ENCODE measurements at places on chromosomes 1 and 21. TPM values are rescaled to one million over a fixed set of nuclear protein-coding genes. Genes with fewer than 3 reads are reported as not detected.

The SAMD13 gene
- polyA plus RNA-seq: 0.39 TPM

The AKR7A2 gene
- polyA plus RNA-seq: 14.6 TPM

GRCh38 chr1:206992790-206993189 lies 22.5 kb upstream of the FCAMR start:
- DNase-seq: no peak

DNA sequence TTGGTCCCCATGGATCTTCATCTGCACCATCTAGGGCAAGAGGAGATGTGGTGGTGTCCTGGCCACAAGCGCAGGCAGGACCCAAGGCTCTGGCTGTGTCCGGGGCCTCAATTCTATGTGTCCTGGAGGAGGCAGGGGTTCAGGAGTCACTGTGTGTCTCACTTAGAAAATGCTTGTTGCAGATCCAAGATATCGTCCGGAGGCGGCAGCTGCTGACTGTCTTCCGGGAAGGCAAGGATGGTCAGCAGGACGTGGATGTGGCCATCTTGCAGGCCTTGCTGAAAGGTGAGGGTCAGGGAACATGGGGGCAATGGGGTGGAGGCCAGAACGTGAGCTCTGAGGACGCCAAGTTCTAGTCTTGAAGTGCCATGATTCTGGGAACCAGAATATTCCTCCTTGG lies 29.1 kb downstream of the TRPM2 start:
- DNase-seq: no peak

- DNase-seq: no peak
These were observed 9.8 kb downstream of the C1orf35 start for GRCh38 chr1:228093050-228093906.

All from spleen (tissue), 13 donors.